Erythroblast (primary cell): ENCODE measurements at places on chromosomes 13 and 19.

DNA sequence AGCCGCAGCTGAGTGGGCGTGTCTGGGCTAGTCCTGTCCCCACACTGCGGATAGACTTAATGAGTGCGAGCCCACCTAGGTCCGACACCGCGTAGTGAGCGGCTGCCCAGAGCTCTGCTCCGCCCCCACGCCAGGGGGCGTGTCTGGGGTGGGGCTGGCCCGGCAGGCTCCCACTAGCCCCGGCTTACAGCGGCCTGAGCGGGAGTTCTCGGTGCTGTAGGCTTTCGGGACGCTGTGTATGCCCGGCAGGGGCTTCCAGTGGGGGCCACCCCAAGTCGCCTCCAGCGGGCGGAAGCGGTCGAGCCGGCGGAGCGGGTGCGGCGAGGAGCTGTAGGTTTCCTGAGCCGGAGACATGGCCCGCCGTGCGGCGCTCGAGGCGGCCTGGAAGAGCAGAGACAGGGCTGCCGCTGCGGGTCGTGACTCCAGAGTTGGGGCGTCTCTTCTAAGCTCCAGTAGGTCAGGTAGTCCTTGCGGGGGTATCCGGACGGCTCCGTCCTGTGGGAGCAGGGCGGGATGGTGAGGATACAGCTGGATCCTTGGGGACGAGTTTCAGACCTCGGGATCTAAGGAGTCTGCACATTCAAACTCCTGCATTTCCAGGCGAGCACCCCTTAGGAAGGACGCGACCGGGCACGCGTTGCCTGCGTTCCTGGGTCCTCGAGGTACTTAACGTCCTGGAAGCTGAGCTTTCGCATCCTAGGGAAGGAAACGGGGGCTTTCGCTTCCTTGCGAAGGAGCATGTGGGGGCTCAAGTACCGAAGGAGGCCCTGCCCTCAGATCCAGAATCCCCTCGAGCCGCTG is 1.2 kb downstream of the CGB7 start:
- DNase-seq, result peak; percentile 60

- DNase-seq, result no peak
These were observed 35.4 kb downstream of the PCCA start for GRCh38 chr13:100124265-100124664.

DNA sequence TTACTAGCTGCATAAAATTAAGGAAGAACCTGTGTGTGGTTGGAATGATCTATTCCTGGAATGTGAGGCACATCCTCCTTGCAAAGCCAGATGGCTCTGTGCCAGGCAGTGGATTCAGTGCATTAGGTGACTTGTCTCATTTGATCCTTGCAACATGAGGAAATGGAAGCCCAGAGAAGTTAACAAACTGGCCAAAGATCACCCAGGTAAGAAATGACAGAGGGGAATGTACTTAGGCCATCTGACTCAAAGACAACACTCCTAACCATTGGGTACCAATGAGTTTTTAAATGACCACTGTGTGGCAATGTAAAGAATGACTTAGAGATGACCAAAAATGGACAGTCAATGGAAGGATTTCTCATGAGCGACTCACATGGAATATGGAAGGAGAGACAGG is 114.2 kb upstream of the RXFP2 start:
- DNase-seq, result no peak

GRCh38 chr13:113050734-113051431 is 54.7 kb upstream of the F7 start:
- DNase-seq, result no peak
